Pulmonary artery endothelial cell (primary cell): ENCODE measurements at places on chromosomes 3 and 15.

DNA sequence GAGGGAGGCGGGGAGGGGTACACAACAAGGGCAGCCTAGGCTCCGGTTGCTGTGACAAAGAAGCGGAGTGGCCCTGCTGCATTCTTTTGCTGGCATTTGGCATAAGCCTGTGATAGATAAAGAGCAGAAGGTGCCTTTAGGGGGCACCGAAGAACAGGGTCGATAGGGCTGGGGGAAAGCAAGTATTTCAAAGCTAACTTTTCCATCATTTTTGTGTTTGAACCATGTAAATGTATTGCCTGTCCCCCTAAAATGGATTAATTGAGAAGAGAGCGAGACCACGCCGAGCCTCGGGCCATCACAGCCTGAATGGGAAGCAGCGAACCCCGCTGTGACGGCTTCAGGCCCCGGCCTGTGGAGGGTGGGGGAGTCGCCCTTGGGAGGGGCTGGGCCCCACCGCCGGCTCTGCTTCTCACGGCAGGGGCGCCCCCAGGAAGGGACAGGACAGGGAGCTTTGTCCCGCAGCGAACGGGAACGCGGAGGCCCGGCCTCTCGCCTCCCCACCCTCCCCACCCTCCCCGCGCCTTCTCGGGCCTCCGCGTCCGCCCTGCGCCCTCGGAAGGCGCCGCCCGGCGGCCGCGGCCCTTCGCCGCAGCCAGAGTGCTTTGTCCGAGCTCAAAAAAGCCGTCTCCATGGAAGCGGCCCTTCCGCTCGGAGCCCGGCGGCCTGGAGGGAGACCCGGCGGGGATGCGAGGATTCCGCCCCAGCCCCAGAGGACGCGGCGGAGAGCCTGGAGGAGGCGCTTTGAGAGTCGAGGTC, 32.4 kb upstream of the ALDH1L1 start:
- DNase-seq, result no peak

DNA sequence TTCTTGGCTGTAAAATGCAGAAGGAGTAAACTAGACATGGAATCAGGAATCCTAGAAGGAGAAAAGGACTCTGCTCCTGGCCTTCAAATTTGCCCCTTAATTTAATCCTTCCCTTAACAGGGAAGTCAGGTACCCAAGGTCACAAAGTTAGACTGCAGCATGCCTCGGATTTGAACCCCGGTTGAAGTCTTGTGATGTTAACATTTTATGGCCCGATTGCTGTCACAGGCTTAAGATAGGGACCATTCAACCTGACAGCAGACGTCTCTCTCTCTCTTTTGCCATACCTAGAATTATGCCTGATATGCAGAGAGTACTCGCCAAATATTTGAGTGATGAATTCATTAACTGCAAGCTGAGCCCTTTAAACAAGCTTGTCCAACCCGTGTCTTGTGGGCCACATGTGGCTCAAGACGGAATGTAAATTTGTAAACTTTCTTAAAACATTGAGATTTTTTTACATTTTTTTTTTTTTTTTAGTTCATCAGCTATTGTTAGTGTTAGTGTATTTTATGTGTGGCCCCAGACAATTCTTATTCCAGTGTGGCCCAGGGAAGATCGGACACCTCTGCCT, 217.2 kb downstream of the THSD4 start:
- no peak for DNase-seq

DNA sequence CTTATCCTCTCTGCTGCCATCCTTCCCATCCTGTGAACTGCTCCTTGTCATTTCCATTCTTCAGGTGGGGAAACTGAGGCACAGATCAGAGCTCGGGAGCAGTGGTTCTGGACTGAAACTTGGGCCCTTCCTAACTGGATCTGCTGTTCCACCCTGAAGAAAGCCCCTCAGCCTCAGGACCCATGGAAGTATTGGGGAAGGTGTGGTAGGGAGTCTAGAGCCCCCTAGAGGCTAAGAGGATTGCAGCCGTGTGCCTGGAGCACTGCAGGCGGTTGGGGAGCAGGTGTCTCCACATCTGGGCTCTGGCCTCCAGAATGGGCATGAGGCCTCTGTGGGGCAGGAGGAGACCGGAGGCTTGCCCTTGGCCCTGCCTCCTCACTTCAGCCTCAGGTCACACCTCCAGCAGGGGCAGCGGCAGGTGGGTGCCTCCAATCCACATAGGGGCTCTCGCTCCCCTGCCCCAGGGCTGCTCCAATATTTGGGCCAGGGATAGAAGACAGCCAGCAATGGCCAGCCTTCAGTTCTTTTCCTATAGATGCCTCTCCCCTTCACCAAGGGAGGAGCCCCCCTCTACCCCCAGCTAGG, 28.1 kb downstream of the DNAJB8 start:
- no peak for DNase-seq

GRCh38 chr3:71031914-71032521, 551.5 kb downstream of the FOXP1 start:
- no peak for DNase-seq
